ENCODE measurements at places on chromosomes 11 and 22.

- DNase-seq, result no peak
Measured at GRCh38 chr11:34192481-34193401, 87.3 kb downstream of the NAT10 start.

- DNase-seq, result no peak
Measured at GRCh38 chr11:122032317-122032716, 83.7 kb downstream of the BLID start.

DNA sequence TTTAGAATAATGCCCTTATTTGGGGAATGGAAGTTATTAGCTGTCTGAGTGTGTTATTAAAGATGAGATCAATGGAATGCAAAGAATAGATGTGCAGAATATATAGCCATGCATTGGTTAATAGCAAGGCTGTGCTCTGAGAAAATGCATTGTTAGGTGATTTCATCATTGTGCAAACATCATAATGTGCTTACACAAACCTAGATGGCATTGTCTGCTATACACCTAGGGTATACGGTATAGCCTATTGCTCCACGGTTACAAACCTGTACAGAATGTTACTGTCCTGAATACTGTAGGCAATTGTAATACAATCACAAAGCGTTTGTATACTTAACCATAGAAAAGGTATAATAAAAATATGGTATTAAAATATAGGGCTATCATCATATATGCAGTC, 25.5 kb downstream of the SLC5A12 start:
- no peak for DNase-seq

DNA sequence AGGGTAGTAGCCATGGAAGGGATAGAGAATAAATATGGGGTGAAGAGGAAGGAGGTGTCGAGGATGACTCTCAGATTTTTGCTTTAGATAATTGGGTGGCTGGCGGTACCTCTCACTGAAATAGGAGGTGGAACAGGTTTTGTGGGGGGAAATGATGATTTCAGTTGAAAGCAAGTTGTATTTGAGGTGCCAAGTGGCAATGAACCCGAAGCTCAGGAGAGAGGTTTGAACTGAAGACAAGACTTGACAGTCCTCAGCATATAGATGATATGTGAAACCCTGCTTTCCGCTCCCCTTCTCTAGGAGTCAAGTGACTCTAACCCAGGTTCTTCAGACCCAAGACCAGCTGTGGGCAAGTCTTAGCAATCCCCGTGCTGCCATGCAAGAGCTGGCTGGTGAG, 33.7 kb downstream of the RRP8 start:
- DNase-seq, result no peak

DNA sequence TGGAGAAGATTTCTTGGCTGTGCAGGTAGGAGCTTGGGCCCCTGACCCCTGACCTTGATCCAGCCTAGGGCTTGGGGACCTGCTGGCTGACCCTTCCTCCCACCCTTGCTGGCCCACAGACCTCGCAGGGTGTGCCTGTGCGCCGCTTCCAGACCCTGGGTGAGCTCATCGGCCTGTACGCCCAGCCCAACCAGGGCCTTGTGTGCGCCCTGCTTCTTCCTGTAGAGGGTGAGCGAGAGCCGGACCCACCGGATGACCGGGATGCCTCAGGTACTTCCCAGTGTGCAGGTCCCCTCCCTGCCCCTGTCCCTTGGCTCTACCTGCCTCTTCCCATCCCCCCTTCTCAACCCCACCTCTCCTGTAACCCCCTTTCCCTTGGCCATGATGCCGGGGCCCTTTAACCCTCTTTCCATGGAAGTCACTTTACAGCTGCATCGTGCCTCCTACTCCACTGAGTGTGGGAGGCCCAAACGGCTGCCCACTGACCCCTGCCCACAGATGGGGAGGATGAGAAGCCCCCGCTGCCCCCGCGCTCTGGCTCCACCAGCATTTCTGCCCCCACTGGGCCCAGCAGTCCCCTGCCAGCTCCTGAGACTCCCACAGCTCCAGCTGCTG, 3.8 kb downstream of the INPPL1 start:
- DNase-seq, result no peak

DNA sequence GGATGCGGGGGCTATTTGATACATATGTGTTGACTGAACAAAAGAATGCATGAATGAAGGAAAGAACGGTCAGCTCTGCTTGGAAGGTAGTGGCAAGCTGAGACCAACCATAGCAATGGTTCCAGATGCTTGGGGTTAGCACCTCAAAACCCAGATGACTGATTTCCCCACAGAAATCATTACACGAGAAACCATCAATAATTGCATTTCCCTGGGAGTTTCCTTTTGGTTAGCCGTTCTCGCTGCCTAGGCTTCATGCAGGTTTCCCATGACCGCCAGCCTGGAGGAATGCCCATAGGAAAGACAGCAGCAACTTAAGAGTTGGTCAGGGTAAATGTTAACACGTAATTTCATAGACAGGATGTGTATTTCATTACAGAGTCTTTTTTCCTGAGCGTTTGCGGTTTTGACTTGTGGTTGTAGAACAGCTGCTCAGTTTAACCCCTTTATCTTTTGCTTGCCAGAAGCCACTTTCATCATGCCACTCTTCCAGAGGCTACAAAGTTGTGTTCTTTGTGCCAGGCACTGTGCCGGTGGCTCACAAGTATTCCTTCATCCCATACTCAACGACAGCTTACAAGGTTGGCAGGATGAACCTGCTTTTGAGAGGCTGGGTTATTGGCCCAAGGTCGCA, 2.8 kb downstream of the IL17RA start:
- no peak for DNase-seq

GRCh38 chr11:116857936-116858335, 20.5 kb upstream of the APOA1 start:
- no peak for DNase-seq

- no peak for DNase-seq
Measured at GRCh38 chr11:117075186-117075585, 23.0 kb downstream of the SIK3 start.

- no peak for DNase-seq
Measured at GRCh38 chr11:62905296-62905695, 15.9 kb downstream of the CHRM1 start.

DNA sequence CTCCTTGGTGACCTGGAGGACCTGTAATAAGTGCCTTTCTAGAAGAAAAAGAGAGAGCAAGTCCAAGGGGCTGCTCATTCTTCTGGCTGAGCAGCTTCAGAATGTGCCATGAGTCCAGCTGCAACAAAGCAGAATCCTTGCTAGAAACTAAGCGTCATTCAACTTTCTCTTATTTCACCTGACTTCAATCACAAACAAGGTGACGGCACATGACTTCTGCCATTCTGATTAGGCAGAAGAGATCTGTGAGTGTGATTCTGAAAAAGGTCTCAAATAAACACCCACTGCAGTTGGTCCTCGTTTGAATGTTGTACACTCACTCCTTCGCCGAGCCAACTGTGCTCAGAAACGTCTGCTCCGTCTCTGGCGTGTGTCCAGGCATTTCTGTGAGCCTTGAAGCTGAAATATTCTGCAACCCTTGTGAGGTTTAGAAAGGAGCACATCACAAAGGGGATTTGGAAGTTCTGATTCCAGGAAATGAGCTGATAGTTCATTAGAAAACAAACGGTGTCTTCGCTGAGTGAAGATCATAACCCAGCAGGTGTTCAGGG, 623.8 kb upstream of the KIRREL3 start:
- DNase-seq, result no peak

DNA sequence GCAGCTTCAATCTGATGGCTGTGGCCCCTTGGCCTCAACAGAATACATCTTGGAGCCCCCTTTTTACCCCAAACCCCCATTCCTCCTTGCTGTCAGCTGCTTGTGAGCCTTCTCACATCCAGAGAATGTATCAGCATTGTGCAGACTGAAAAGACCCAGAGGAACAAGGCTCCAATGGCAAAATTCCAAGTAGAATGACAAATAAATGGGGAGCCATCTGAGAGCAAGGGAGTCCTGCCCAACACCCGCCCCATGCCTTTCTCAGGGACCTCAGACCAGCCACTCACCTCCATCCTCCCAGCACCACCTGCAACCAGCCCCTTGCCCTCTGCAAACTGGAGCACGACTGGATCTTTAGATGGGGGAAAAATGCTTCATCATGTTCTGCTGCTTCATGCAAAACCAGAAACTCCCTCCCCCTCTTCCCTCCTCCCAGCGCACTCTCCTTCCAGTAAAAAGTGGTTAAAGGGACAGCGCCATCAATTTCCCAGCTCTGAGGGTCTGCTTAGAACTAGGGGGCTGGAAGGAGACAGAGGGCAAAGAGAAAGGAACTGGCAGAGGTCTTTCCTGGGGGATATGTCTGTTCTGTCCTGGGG, 2.2 kb upstream of the NEFH start:
- peak; percentile 37 for DNase-seq

DNA sequence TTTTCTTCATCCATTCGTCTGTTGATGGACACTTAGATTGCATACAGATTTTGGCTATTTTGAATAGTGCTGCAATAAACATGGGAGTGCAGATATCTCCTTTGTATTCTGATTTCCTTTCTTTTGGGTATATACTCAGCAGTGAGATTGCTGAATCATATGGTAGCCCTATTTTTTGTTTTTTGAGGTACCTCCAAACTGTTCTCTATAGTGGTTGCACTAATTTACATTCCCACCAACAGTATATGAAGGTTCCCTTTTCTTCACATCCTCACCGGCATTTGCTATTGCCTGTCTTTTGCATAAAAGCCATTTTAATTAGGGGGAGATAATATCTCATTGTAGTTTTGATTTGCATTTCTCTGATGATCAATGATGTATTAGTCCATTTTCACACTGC, 96.1 kb downstream of the PRR5L start:
- no peak for DNase-seq

- DNase-seq, result peak; percentile 49
Measured at GRCh38 chr22:25110846-25111578, 88.6 kb upstream of the CRYBB3 start.

DNA sequence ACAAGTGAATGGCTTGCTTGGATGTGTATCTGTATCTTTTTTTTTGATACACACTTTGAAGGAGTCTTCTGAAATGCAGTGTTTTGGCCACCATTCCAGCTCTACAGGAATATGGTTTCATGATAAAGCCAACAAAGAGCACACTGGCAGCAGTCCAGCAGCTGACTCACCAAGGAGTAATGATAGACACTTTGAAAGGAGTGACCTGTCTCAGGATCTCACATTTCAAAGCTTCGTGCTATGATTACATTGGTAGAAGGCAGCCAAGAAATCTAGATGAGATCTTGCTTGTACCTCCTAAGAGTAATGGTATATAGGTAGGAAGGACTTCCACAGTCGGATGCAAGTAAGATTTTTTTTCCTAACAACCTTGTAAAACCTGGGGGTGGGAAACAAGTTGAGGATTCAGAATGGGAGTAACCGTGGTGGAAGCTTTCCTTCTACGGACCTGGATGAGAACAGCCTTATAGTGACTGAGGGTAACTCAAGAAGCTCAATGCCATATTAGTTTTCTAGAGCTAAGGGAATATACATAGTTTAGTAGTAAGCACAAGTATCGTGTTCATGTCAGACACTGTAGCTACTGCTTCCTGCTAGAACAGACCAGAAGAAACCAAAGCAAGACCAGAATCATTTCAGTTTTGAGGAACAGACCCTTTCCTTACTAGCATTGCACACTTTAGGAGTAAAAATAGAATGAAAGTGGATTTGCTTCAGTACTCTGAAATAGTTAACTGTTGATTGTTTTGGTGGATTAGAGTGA, 25.0 kb downstream of the MTMR3 start:
- no peak for DNase-seq

- DNase-seq, result no peak
Measured at GRCh38 chr11:102488208-102488607, 35.6 kb upstream of the TMEM123 start.

GRCh38 chr11:128174465-128175291, 412.7 kb downstream of the ETS1 start:
- DNase-seq, result no peak

GRCh38 chr11:112363527-112363926, 102.9 kb upstream of the PLET1 start:
- no peak for DNase-seq

DNA sequence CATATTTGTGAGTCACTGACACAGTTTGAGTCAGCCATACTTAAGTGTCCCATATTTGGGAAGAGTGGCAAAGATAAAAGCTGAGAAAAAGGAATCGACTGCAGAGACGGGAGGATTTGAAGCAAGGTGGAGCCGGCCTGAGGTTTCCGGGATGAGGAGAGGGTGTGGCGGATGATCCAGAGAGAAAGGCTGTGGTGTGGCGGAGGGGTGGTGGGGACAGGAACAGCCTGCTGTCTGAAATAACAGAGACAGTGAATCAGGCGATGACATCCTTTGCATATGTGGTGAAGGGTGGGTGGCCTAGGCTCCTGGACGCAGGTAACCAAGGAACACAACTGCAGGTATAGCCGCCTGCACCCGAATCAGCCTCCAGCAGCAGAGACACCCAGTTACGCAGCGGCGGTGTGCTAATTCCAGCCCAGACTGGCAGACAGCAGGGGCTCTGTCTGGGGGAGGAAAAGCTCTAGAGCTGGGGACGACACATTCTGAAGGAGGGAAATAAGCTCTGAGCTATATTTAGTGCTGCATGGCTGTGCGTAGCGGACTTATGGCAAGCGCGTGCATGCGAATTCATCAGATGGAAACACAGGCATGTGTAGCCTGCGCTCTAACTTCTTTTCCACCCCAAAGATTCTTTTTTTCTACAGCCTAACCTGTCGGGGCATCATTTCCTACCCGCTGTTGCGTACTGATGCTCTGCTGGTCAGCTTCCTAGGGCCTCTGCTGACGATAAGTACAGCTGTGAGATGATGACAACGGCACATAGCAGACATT, 62.7 kb upstream of the BARX2 start:
- DNase-seq, result no peak

DNA sequence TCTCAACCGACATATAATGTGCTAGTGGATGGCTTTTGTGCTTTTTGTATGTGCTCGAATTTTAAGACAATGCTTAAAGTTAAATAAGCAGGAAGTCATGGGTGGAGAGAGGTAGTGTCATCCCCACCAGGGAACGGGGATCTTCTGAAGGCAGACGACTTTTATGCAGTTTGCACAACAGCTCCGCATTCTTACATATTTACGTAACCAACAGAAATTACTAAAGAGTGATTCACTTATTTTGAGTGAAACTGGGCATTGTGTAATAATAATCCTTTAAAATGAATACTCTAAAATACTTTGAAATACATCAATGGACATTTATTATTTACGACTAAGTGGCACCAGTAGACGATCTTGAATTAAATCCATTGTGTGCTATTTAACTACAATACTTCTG, 305.1 kb downstream of the CNTN5 start:
- no peak for DNase-seq

DNA sequence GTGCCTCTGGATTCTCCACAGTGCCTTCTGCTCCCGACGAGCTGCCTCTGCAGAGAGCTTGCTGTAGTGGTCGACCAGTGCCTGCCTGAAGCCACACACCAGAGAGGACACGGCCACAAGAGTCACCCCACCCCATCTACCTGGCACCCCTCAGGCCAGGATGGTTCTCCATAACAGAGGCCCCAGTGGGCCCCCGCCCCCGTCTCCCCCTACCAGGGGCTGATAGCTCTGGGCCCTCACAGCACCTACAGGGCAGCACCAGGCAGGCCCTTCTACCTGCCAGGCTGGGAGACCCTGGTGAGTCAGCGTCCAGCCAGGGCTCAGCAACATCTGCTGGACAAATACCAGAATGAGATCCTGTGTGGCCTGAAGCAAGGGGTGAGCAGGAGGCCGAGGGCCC, 21.7 kb downstream of the SELENOO start:
- no peak for DNase-seq
